ENCODE measurements at places on chromosomes 11 and 22. TPM values are rescaled to one million over a fixed set of nuclear protein-coding genes. Genes with fewer than 3 reads are reported as not detected.

DNA sequence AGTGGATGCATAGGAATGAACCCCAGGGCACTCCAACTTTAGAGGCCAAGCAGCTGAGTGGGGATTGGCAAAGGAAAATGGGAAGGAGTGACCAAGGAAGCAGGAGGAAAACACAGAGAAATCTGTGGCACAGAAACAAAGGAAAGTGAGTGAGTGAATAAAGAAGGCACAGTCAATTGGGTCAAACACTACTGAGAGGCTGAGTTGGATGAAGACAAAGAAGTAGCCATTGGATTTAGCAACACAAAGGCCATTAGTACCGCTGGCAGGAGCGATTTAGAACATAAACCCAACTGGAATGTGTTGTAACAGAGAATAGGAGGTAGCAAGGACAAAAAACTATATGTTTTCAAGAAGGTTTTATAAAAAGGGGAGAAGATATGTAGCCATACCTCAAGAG is 6.6 kb upstream of the NXPE1 start:
- DNase-seq = no peak

DNA sequence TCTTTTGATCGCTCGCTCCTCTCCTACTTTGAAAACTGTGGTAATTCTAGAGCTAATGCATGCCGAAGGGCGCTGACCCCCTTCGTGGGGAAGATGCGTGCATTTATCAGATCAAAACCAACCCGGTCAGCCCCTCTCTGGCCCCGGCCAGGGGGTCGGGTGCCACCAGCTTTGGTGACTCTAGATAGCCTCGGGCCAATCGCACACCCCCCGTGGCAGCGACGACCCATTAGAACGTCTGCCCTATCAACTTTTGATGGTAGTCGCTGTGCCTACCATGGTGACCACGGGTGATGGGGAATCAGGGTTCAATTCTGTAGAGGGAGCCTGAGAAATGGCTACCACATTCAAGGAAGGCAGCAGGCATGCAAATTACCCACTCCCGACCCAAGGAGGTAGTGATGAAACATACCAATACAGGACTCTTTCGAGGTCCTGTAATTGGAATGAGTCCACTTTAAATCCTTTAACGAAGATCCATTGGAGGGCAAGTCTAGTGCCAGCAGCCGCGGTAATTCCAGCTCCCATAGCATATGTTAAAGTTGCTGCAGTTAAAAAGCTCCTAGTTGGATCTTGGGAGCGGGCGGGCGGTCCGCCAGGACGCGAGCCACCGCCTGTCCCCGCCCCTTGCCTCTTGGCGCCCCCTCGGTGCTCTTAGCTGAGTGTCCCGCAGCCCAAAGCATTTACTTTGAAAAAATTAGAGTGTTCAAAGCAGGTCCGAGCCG is 3898.2 kb upstream of the OR11H1 start:
- no peak for DNase-seq

GRCh38 chr22:19710020-19710768 is 4.1 kb upstream of the SEPTIN5 start:
- DNase-seq = no peak

GRCh38 chr22:29848111-29848510 is 10.0 kb upstream of the ASCC2 start:
- no peak for DNase-seq

DNA sequence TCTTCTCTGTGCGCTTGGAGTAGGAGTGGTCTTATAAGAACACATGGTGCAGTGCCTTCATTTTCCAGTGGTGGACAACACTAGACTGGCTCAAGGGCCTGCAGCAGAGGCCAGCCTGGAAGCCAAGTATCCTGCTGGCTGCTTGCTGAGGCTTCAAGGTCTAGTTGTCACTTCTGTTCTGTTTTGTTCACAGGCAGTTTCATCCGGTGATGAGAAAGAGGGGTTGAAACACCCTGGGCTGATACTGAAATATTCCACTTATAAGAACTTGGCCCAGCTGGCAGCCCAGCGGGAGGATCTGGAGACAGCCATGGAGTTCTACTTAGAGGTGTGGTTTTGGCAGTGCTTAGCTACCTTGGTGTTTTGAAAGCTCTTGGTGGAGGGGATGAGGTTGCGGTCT is 29.8 kb downstream of the CABIN1 start:
- DNase-seq = no peak

GRCh38 chr11:62930666-62931065 is 9.5 kb upstream of the CHRM1 start:
- no peak for DNase-seq

GRCh38 chr11:126637795-126638175 is 282.3 kb downstream of the ST3GAL4 start:
- peak; percentile 43 for DNase-seq

DNA sequence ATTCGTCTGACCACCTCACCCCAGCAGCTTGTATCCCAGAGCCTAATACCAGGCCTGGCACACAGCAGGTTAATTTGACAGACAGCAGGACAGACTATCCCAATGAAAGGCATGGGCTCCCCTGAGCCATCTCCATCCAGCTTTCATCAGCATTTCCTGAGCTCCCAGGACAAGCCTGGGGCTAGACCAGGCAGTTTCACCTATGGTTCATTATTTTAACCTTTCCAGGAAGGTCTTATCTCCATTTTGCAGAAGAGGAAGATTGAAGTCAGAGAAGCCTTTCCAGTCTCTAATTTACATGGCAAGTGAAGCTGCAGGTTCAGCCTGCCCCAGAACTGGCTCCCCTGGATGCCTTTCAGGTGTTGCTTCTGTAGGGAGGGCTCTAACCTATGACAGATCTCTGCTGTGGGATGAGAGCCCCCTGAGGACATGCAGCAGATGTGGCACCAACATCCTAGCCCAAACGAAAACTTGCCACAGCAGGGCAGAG is 17.0 kb downstream of the ARRB1 start:
- DNase-seq = no peak

The CST6 gene
- total RNA-seq = not detected

The RPS3 gene
- 564 TPM for total RNA-seq

The CDCA5 gene
- total RNA-seq = 4.5 TPM

The CARD16 gene
- total RNA-seq = not detected

The SCGB2A2 gene
- not detected for total RNA-seq

The SCGB1A1 gene
- not detected for total RNA-seq
